ENCODE measurements at places on chromosomes 7 and 10.
A peak's percentile ranks its signal among the peaks of the same experiment; 100 is the strongest.

- no peak for DNase-seq
Measured at GRCh38 chr10:95399183-95399582, 108.4 kb upstream of the PDLIM1 start.

DNA sequence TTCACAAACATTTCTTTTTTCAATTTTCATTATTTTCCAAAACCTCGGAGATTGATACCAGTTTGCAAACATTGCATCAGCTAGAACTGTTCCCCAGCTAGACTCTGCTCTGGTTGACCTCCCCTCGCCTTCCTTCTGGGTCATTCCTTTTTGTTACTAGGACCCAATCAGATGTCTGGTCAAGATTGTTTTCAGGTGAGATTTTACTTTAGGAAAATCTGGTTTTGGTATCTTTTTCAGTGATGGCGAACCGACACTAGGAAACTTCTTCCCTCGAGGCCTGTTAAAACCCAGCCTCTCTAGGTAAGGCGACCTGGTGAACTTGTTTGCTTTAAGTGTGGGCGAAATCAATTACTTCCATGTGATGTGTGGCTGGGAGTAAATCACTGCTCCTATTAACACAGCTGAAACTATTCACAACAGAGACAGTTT, 8.4 kb downstream of the PROSER2 start:
- DNase-seq = no peak

DNA sequence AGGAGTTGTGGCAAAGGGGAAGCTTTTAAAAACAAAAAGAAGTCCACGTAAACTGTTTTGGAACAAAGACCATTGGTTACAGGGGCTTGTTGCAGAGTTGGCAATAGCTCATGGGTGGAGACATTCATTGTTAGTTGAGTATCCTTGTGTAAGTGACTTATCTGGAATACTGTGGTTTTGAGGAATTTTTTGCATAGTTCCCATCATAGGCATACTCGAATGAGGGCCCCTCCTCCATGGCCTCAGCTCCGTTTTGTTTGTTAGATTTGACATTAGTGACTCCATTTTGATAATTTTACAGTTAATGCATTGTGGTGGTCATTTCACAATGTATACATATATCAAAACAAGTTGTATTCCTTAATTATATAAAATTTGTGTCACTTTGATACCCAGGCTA, 12.8 kb upstream of the SMKR1 start:
- DNase-seq = no peak

GRCh38 chr10:4111643-4112042, 326.6 kb upstream of the KLF6 start:
- DNase-seq = no peak

DNA sequence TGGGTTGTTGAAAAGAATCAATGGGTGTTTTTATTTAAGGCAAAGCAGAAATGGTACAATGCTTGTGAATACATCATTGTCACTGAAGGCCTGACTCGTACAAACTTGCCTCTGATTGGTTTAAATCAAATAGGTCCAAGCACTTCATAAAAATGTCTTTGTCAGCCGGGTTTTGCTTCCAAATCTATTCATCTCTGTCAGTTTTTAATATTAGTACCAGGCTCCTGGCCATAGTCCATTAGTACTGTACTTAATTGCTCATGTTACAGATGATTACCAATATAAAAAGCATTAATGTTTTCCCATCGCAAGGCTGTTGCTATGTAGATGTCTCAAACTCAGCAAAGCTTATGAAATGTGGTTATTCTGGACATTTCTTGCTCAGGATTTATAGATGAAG, 171.9 kb downstream of the ARID5B start:
- DNase-seq = peak; percentile 82

GRCh38 chr7:47231627-47232026, 350.3 kb downstream of the TNS3 start:
- no peak for DNase-seq

Measured in globus pallidus (tissue), 1 donor.